Activated CD4-positive, CD25-positive, alpha-beta regulatory T cell (primary cell): ENCODE measurements at places on chromosomes 5 and 9.

DNA sequence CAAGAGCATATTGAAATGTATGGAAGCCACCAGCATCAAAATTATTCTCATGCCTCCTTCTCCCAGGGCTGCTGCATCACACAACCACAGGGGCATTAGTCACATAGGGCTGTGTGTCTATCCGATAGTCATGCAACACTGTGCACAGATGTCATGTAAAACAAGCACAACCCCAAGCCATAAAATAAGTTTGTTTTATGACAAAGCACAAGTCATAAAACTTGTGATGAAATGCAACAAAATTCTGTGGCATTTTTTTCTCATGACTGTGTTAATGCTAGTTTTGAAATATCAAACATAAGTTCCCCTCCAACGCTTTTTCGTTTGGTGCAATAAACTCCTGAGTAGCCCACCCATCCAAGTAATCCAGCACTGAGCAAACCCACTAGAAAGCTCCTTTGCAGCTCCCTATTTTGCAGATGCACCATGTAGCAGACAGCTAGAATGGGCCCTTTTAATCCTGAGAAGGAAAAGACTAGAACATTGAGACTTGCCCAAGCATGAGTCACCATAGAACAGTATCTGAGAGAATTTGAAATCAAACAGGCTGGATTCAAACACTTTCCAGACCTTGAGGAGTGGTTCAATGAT lies 93.3 kb upstream of the ZNF366 start:
- DNase-seq: no peak

DNA sequence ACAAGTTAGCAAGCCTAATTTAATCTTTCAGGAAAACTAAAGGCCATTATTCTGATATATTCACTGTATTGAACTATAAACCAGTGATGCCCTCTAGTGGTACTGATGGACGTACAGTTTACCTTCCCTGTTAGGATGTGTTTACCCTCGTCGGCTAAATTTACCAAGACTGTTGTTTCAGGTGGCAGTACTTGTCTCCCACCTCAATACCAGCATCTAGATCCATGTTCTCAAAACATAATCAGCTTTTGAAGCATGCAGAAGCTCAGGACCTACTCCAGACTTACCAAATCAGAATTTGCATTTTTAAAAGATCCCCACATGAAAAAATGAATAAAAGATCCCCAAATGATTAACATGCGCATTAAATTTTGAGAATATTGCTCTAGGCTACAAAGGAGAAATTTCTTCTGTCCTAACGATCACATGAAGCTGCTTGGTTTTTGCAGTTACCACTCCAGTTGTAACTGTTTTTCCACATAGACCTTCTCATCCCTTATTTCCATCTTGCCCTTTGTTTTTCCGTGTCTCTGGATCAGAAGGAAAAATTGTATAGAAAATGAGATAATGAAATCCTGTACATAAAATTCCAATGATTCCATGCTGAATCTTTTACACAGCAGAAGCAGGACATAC lies 3.2 kb upstream of the BAAT start:
- DNase-seq: no peak

GRCh38 chr9:6351737-6352136 lies 23.6 kb downstream of the TPD52L3 start:
- DNase-seq: no peak

GRCh38 chr9:68995776-68996175 lies 18.1 kb downstream of the PRKACG start:
- DNase-seq: no peak

- DNase-seq: no peak
Observed at GRCh38 chr9:26308328-26308727, 584.3 kb downstream of the CAAP1 start.

DNA sequence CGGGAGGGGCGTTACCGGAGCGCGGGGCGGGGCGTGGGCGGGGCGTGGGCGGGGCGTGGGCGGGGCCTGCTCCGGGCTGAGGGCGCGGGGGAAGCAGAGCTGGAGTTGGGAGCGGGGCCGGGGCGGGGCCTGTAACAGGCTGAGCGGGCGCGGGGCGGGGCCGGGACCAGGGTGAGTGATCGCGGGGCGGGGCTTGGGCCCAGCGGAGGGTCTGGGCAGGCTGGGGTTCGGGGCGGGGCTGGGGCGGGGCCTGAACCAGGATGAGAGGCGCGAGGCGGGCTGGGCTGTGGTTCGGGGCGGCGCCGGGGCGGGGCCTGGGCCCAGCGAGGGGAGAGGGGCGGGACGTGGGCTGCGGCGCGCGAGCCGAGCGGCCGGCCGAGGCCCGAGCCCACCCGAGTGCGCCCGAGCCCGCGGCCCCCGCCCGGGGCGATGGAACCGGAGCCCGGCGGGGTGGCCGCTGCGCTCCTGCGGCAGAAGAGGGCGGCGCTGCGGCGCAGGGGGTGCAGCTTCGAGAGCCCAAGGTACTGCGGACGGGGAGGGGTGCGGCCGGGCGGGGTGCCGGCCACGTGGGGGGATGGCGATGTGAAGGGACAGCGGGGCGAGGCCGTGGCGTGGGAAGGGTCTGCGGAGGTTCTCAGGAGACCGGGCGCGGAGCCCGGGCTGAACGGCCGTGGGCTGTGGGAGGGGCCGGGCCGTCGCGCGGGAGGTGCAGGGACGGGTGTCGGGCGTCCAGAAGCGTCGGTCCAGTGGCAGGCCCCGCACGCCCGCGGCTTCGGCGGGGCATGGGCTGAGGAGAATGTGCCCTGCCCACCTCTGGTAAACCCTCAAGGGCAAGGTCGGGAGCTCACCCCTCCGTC lies 39.5 kb upstream of the GARNL3 start:
- peak; percentile 93 for DNase-seq

- no peak for DNase-seq
Observed at GRCh38 chr9:6598249-6598725, 47.2 kb downstream of the GLDC start.

GRCh38 chr9:27791311-27791710 lies 218.0 kb upstream of the C9orf72 start:
- DNase-seq: no peak

- no peak for DNase-seq
Observed at GRCh38 chr5:98031926-98032325, 741.5 kb upstream of the RGMB start.

DNA sequence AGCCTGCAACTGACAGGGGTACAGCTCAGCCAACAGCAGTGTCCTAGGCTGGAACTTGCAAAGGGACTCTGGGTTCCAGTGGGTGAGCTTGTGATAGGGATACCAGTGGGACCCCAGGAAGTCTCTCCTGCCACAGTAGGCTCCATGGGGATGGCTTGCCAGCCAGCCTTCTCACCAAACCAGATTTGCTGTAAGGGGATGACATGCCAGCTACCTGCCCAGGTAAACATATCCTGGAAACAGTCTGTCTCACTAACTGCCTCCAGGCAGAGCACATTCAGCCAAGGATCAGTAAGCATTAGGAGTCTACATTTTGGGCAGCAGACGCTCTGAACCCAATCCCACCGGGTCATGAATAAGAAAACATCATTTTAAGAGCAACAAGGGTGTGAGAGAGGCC lies 49.9 kb downstream of the SIL1 start:
- no peak for DNase-seq

DNA sequence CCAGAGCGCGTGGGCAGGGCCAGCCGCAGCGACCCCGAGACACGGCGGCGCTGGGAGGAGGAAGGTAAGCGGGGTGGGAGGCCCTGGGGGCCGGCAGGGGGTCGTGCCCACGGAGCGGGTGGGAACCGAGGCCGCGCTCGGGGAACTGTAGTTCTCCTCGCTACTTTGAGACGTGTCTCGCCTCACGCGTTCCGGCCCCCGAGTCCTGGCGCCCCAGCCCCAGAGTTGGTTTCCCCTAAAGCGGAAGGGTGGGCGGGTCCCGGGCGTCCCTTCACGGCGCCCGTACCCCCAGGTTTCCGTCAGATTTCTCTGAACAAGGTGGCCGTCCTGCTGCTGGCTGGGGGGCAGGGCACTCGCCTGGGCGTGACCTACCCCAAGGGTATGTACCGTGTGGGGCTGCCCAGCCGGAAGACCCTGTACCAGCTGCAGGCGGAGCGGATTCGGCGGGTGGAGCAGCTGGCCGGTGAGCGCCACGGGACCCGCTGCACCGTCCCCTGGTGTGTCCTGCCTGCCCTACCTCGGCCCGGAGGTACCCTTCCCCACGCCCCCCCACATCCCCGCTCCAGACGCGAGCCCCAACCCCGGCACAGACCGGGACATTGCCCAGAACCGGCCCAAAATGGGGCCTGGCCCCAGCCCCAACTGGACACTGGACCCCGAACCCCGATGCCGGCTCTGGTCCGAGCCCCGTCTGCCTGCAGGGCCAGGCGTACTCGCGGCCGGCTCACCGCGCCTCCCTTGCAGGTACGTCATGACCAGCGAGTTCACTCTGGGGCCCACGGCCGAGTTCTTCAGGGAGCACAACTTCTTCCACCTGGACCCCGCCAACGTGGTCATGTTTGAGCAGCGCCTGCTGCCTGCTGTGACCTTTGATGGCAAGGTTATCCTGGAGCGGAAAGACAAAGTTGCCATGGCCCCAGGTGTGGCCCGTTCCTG lies 709 bp downstream of the UAP1L1 start:
- DNase-seq: no peak

DNA sequence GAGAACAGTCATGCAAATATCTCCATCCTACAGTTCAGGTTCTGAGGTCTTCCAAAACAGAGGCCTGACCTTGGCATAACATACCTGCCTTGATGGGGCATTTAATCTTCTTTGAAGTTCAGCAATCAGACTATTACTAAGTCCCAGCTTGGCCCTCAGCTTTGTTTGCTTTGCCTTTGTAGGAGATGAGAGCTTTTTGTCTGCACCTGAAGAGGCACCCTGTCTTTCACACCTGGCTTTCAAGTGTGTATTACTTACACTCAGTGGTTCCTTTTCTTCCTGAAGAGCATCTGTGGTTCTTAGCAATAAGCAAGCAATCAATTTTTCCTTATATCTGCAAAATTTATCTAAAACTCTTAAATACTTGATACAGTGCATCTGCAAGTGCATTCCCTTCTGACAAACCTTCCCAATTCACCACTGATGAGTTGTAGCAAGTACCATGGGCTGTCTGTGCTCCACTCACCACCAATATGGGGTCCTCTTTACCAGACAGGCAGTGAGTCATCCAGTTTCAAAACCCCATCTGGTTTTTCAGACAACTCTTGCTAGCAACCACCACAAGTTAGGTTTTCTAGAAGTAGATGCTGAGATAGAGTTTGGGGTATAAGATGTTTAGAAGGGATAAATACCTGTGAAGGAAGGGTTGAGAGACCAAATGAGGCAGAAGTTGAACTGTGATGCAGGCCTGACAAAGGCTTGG lies 100.2 kb downstream of the HINT1 start:
- no peak for DNase-seq

DNA sequence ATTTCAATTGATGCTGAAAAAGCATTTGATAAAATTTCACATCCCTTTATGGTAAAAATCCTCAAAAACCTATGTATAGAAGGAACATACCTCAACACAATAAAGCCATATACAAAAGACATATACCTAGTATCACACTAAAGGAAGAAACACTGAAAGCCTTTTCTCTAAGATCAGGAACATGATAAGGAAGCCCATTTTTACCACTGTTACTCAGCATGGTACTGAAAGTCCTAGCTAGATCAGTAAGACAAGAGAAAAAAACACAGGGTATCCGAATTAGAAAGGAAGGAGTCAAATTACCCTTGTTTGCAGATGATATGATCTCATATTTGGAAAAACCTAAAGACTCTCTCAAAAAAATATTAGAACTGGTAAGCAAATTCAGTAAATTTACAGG lies 350.2 kb upstream of the PDE4D start:
- DNase-seq: no peak

- no peak for DNase-seq
Observed at GRCh38 chr9:29796291-29796952, 2223.1 kb upstream of the C9orf72 start.

DNA sequence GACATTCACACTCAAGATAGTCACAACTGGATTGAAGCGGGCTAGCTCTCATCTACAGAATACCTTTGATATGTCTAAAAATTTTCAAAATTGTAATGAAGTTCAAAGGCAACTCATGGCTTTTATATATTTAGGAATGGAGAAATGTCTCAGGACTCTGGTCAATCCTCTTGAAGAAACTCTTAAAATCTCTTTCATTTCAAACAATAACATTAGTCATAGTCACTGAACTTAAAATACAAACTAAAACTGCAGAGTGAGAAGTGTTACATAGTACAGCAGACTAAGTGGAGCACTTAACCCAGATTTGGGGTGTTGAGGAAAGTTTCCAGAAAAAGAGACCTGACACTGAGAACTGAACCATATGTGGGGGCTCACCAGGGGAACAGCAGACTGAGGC lies 20.7 kb downstream of the FANCC start:
- DNase-seq: no peak

- no peak for DNase-seq
Observed at GRCh38 chr9:131096269-131097125, at the start of gene AIF1L. AIF1L (plus strand) TSS chr9:131096531; CDS start chr9:131096630, 99 bp downstream.

- DNase-seq: no peak
Observed at GRCh38 chr5:149410721-149411432, 31.8 kb upstream of the IL17B start.

GRCh38 chr9:136075134-136075841 lies 19.8 kb downstream of the NACC2 start:
- no peak for DNase-seq

DNA sequence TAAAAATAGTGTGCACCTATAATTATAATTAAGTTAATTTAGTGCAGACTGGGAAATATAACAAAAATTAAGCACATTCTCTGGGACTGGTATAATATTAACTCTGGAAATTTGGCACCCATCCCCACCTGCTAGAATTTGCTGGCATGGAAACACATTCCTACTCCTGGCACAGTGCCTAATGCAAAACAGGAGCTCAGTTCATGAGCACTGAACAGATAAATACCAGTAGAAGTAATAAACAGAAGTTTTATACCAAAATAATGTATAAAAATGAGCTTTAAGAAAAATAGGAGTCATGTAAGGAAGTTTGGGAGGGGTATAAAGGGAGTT lies 23.7 kb upstream of the NPR3 start:
- DNase-seq: no peak

GRCh38 chr9:99044827-99045226 lies 60.1 kb upstream of the TGFBR1 start:
- DNase-seq: no peak

DNA sequence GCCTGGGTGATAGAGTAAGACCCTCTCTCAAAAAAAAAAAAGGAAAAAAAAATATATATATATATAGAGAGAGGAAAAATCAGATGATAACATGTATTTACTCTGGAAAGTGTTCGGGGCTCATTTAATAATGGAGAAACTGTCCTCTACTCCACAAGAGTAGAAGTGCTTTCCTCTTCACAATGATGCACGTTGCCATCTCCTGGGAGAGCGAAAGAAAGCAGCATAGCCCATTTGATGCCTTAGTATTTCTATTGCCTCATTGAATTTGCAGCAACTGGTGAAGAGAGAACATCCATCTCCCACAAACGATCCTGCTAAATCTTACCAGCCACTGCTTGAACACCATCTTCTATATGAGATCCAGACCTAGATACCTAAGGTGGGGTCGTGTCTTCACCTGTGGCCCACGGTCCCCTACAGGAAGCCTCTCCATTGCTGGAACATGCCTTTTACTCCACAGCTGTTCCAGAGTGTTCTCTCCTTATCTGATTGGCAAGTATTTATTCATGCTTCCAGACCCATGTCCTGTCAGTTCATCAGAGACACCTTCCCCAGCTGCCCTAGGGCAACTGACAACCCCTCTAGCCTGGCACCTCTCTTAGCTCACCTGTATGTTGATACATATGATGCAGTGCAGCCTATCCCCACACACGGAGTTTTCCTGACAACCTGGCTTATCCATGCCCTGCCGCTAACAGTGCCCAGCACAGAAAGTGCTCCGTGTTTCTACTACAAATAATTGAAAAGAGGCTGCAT lies 115.3 kb downstream of the MARCHF11 start:
- DNase-seq: no peak
